ENCODE measurements at places on chromosomes 11 and 22. TPM values are rescaled to one million over a fixed set of nuclear protein-coding genes. Genes with fewer than 3 reads are reported as not detected.
A peak's percentile ranks its signal among the peaks of the same experiment; 100 is the strongest.

The IGSF22 gene
- total RNA-seq: 0.42 TPM

DNA sequence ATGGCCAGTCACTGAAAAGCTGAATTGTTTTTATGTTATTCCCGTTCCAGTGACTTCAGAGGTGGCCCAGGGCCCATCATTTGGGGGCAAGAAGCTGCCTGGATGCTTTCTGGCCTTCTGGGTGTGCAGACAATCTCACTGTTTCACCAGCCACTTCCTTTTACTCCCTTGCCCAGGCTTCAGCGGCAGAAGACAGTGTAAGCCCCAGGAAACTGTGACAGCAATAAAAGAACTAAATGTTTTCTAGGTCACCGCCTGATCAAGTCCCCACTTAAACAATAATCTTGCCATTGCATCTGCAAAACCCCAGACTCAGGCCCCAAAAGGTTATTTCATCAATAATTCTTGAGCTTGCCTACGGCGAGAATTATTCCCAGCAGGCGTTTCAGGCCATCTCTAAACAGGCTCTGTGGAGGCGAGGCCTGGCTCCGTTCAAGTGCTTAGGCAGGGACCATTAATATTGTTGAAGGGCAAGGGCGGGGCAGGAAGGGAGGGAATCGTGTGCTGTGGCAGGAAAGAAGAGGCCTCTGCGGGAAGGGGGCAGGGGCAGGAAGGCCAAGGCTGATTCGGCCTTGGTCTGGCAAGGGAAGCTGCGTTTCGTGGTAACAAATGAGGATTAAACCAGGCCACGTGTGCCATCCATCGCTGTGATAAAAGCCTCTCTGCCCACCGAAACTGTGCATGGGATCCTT is 252.3 kb downstream of the KIRREL3 start:
- H3K27me3 ChIP-seq: no peaks in the 10 kb centered on the region
- H3K36me3 ChIP-seq: no peaks in the 10 kb centered on the region
- H3K27ac ChIP-seq: no peak overlapping the region
- no peaks in the 10 kb centered on the region for H3K4me1 ChIP-seq

The SULT4A1 gene
- total RNA-seq: 0.10 TPM

DNA sequence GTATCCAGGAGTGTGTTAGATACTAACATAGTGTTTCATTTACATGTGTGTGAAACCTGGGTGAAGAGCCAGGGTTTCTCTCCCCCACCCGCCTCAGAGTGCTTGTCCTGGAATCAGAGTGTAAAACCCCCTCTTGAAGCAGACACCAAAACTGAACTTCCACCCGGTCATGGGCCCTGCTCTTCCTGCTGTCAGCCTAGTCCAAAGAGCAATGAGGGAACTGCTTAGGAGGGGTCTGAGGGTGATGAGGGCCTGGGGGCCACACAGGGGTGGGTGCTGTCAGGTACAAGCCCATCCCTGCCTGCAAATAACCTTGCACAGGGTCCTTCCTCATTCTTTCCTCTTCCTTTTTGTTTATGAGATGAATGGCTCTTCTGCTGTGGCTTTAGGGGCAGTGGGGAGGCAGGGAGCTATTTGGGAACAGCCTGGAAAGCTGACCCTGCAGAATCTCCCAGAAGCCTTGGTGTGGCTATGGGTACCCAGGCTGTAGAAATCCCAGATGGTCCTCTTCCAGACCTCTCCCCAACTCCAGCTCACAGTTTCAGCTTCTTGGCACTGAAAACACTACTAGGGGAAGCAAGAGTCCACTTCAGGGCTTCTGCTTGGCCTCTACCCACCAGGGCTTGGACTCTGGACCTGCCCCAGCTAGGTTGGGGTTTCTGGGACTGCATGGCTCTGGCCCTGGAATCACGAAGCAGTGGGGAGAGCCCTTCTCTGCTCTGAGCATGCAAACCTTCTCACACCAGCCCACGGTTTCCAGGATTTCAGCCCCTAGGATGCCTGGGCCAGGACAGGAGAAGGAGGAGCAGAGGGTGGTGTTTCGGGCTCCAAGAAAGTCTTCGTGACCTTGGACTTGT is 8.5 kb downstream of the BATF2 start:
- H3K27ac ChIP-seq: no peak overlapping the region
- no peaks in the 10 kb centered on the region for H3K4me1 ChIP-seq
- no peak for DNase-seq
- H3K27me3 ChIP-seq: no peaks in the 10 kb centered on the region
- H3K36me3 ChIP-seq: no peaks in the 10 kb centered on the region
- no peak overlapping the region for H3K4me3 ChIP-seq

- H3K36me3 ChIP-seq: no peaks in the 10 kb centered on the region
- no peaks in the 10 kb centered on the region for H3K27me3 ChIP-seq
- DNase-seq: peak; percentile 86
- H3K27ac ChIP-seq: peak overlapping the region; percentile 93
- peak overlapping the region; percentile 82 for H3K4me3 ChIP-seq
These were observed 398 bp upstream of the ATG16L2 start for GRCh38 chr11:72813740-72814285.

GRCh38 chr22:41876675-41877074 is 38.2 kb downstream of the SHISA8 start:
- H3K36me3 ChIP-seq: peaks cover 49% of the 10 kb centered on the region
- H3K4me3 ChIP-seq: no peak overlapping the region
- H3K4me1 ChIP-seq: no peaks in the 10 kb centered on the region
- no peak overlapping the region for H3K27ac ChIP-seq

GRCh38 chr11:104565583-104565961 is 332.7 kb downstream of the CASP12 start:
- no peaks in the 10 kb centered on the region for H3K27me3 ChIP-seq
- no peak overlapping the region for H3K4me3 ChIP-seq
- DNase-seq: no peak
- H3K27ac ChIP-seq: no peak overlapping the region
- H3K4me1 ChIP-seq: no peaks in the 10 kb centered on the region

The RASSF10 gene
- 4.7 TPM for total RNA-seq

GRCh38 chr11:10032935-10033334 is 261.1 kb downstream of the SBF2 start:
- H3K27me3 ChIP-seq: no peaks in the 10 kb centered on the region
- H3K4me3 ChIP-seq: no peak overlapping the region
- DNase-seq: no peak

DNA sequence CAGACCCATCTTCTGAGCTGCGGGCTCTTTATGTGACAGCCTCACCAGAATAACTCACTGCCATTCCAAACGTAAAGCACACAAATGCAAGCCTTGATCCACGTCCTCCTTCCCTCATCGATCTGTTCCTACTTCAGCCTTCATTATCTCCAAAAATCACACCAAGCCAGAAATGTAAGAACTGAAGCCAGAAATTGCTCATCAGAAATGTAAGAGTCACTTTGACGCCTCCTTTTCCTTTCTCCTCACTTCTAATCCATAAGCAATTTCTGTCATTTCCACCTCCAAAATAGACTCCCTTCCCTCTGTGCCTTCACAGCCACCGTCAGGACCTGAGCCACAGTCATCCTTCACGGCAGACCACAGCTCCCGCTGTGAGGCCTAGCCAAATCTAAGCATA is 387.3 kb upstream of the B3GAT1 start:
- H3K27me3 ChIP-seq: no peaks in the 10 kb centered on the region
- no peak overlapping the region for H3K27ac ChIP-seq
- DNase-seq: no peak
- H3K36me3 ChIP-seq: no peaks in the 10 kb centered on the region

- H3K27ac ChIP-seq: no peak overlapping the region
- no peak for DNase-seq
- H3K4me3 ChIP-seq: no peak overlapping the region
- H3K27me3 ChIP-seq: no peaks in the 10 kb centered on the region
- H3K4me1 ChIP-seq: no peaks in the 10 kb centered on the region
These were observed 411.4 kb upstream of the CCDC90B start for GRCh38 chr11:83697518-83697917.

DNA sequence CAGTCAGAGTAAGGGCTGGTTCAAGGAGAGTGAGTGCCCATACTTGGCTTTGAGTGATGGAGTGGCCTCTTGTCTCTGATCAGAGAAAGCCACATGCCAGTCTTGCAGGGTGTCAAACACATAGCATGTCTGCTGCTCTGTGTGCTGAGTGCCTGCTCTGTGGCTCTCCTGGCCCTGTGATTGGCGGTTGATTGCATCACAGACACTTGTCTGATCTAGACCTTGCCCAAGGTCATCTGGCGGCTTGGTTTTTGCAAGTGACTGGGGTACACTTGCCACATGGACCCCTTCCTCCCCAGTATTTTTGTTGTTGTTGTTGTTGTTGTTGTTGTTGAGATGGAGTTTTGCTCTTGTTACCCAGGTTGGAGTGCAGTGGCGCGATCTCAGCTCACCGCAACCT is 10.3 kb downstream of the OSBP2 start:
- no peak overlapping the region for H3K4me3 ChIP-seq
- no peak for DNase-seq
- H3K36me3 ChIP-seq: no peaks in the 10 kb centered on the region
- H3K4me1 ChIP-seq: no peaks in the 10 kb centered on the region
- H3K27me3 ChIP-seq: no peaks in the 10 kb centered on the region

Data from colonic mucosa (tissue), 4 donors.